ENCODE measurements at places on chromosomes 4 and X.

- DNase-seq: no peak
Measured at GRCh38 chrX:39857780-39858179, 240.0 kb downstream of the BCOR start.

GRCh38 chrX:134601240-134601765 lies 57.0 kb downstream of the PLAC1 start:
- DNase-seq: peak; percentile 20

DNA sequence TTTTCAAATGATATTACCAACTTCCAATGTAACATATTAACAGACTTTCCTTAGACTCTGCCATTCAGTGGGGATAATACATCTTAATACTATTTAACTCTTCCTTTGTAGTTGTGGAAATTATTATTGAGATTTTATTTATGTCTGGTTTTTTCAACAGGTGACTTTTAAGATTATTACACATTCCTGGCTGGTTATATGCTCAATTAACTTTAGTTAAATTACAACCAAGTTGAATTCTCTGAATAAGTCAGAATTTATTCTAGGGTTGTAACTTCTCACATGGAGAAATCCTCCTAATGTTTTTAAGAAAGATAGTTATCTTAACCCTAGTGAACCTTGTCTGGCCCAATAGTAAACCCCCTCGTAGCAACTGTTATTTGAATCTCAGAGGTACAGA lies 107.3 kb downstream of the SLC10A6 start:
- DNase-seq: no peak

DNA sequence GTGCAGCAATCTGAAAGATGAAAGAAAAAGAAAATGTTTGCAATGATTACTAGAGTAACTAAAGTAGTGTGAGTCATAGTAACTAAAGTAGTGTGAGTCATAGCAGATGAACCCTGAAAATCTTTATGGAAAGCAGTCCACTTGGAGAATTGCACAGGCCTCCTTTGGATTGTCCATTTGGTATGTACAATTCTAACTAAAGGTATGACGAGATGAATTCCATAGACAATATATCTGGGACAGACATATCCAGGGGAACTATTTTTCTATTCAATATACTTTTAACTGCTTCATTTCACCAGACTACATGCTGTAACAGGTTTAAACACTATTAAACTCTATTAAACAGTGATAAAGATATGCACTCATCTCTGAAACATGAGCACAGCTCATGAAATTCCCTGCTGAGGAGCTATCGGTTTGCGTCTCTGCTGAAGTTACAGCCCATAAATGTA lies 798.7 kb downstream of the PCDH7 start:
- DNase-seq: peak; percentile 48

GRCh38 chr4:78667325-78667724 lies 108.8 kb upstream of the BMP2K start:
- no peak for DNase-seq

GRCh38 chrX:37752936-37753335 lies 26.9 kb upstream of the CYBB start:
- DNase-seq: no peak

DNA sequence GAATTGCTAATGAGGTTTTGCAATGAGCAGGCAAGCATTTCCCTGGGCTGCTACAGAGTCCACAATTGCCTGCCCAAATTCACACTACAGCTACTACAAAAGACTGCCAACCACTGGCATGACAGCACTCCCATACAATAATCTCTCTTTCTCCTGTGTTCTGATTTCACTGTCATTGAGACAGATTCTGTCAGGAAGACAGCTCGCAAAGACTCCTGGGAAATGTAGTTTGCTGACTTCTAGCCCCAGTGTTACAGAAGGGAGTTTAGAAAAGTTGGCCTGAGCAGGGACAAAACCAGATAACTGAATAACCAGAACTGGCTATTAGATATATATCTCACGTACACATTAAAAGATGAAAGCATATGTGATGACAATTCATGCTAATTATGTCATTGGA lies 1231.3 kb upstream of the PRKX start:
- DNase-seq: no peak

- peak; percentile 65 for DNase-seq
Measured at GRCh38 chr4:25860586-25861279, 2.1 kb downstream of the SEL1L3 start.

DNA sequence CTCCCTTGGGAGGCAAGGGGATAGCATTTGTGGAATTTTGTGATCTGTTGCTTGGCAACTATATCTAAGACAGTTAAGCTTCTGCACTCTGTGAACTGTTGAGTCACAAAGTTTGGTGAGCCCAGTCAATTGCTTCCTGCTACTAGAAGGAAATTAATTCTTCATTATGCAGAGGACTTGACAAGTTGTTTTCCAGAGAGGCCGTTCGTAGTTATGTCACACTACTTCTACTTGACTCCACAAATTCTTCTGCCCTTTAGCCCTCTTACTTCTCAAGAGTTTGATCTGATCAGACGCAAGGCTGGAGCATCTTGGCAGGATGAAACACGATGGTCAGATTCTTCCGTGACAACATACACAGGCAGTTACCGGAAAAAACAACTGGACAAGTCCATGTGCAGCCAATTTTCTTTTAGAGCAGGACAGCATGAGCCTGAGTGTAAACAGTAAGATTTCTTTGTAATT lies at the start of gene C4orf51:
C4orf51 (plus strand) TSS at position 156 of the 465 bp plus-strand sequence; CDS start at position 214, 58 bp downstream.
- peak; percentile 86 for DNase-seq

- peak; percentile 10 for DNase-seq
Measured at GRCh38 chr4:108483079-108483478, 137.3 kb upstream of the RPL34 start.
